ENCODE measurements at places on chromosomes 6 and 20.

GRCh38 chr6:33771146-33772081 lies 17.5 kb downstream of the LEMD2 start:
- peak; percentile 27 for DNase-seq

DNA sequence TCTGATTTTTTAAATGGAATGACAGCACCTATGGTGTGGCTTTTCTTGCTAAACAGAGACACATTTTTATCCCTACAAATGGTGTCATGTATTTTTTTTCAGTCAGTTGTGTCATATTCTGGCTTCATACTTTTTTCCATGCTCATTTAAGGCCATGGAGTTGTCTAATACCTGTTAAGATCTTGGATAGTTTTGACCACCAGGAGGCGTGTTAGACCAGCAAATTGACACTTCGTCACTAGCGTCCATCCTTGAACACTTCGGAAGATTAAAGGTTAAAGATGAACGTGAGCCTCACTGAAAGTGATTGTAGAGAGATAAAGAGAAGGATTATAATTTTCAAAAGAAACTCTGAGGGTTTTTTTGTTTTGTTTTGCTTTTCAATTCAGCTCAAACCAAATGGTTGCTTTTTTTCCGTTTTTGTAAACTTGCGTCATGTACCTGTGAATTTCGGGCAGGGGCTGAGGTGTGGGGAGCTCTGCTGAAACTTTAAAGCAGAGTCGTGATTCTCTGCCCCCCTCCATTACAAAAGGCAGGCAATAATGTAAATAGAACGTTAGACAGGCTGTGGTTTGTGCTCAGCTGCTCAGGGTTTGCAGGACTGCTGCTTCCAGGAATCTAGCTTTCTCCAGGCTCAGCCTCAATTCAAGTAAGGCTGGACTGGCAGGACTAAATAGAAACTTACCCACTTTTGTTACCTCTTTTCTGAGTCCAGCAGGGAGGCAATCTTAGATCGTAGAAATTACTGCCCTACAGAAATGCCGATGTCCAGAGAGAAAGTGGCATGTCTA lies 245.1 kb downstream of the FOXA2 start:
- peak; percentile 8 for DNase-seq

DNA sequence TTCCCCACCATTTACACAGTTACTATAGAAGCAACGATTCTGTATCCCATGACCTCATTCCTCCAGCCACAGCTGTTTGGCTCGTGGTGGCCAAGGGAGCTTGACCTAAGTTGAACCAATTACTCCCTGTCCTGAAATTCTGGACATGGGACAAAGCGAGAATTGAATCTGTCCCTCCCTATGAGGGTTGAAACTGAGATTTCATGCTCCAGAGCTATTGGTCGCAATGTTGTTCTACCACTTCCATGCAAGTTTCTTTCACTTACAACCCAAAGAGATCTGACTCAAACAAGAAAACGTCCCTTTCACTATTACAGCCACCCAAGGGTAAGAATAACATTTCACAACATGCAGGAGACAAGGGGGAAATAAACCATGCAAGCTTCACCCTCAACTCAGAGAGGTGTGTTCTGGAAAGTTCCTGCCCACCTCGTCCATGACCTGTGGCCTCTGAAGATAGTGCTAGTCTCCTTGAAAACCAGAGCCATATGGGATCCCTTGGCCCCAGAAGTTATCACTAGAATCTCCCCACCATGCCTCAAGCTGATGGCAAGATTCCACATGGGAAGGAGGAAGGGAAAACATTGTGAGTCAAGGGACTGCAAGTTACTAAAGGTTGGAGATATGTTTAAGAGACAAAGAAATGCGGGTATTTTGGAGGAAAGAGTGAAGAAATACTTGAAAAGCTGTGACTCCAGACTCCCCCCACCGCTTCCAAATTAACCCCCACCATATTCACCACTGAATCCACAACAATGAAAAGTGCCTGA lies 74.5 kb upstream of the SRSF6 start:
- no peak for DNase-seq

GRCh38 chr20:34883087-34883688 lies 6.8 kb downstream of the ACSS2 start:
- DNase-seq, result no peak

DNA sequence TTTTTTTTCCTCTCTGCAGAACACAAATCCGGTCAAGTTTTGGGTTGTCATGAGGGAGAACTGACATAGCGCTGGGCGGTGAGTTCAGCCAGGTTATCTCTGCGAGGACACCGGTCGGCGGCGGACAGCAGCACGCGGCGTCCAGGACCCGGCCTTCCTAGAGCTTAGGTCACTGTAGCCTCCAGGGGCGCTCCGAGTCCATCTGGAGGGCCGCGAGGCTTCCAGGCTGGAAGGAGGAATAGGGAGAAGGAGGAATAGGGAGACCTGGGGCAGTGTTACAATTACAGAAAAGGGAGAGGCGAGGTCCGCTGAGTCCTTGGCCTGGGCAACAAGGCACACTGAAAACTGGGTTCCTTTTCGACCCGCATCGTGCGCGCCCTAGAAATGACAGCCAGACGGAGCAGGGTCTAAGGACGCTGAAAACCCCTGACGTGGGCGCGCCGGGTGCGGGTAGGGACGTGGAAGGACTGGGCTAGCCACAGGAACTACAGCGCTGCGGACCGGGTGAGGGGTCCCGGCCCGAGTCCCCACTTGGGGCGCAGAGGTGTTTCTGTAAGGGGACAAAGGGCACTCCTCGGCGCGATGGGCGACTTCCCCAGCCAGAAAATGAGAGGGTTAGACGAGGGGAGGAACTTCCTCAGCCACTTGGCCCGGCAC lies 536 bp upstream of the FNDC1 start:
- DNase-seq, result no peak

DNA sequence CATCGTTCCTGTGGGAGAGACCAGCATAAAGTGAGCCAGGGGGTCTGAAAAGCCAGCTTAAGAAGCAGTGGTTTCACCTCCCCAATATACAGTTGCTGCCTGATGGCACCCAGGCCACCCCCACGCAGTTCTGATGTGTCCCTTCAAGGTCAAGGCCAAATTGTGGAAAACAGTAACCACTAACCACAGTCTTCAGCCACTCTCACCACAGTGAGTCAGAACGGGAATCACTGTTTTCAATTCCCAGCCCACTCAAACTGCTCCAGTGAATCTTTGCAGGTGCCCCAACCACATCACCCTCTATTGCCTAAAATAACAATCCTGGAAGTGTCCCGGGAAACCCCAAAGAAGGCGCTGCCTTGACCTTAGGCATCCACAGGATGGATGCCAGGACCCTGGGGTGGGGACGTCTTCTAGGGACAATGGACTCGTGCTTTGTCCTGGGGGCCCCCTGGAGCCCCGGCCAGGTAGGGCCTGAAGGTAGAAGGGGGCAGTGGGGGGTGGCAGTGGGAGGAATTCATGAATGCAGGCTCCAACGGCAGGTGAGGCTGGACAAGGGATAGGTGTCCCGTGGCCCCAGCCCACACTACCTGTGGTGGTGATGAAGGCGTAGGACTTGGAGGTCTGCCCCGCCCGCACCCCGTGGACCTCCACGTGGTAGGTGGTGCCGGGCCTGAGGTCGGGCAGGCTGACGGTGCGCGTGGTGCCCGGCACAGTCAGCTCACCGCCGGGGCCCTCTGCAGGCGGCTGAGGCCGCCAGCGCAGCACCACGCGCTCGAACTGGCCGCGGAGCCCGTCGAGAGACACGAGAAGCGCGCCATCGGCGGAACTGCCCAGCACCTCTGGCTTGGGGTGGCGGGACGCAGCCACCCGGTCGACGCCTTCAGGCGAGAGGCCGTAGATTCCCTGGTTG lies 22.2 kb downstream of the TNXB start:
- DNase-seq, result no peak

DNA sequence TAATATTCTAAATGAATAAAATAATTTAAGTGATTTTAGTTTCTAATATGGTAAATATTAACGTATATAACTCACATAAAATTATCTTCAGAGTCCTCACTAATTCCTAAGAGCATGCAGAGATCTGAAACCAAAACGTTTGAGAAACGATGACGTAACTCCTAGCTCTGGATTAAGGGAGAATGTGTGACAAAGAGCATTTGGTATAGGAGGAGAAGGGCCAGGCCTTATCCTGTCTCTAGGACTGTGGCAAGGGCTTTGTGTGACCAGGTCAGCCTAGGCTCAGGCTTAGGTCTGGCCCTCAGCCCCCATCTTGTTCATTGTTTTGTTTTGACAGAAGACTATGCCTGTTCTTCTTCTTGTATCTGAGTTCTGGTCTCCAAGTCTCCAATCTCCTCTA lies 19.2 kb upstream of the POLR1H start:
- DNase-seq, result no peak

GRCh38 chr6:43205849-43206248 lies 23.4 kb downstream of the DNPH1 start:
- DNase-seq, result no peak

DNA sequence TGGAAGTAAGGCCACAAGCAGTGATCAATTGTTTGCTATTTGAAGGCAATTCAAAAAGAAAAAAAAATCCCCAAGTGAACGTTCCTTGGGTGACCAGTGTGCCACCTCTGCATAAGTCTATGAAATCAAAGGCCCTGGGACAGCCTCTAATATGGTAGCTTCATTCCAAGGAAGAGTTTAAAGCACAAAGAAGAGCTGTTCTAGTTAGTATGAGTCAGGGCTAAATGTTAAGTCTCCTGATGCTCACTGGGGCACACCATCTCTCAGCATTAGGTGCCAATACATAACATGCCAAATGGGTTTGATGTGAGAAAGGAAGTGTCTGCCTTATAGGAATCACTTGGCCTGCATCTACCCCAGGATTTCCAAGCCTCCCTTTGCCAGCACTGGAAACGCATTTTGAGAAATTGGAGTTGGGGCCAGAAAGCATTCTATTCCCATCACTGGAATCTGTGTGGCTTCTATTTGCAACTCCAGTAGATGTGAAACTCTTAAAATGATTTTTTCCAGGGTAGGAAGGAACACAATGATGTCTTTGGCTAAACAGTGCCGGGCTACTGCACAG lies 13.0 kb downstream of the UNC5CL start:
- DNase-seq, result no peak

DNA sequence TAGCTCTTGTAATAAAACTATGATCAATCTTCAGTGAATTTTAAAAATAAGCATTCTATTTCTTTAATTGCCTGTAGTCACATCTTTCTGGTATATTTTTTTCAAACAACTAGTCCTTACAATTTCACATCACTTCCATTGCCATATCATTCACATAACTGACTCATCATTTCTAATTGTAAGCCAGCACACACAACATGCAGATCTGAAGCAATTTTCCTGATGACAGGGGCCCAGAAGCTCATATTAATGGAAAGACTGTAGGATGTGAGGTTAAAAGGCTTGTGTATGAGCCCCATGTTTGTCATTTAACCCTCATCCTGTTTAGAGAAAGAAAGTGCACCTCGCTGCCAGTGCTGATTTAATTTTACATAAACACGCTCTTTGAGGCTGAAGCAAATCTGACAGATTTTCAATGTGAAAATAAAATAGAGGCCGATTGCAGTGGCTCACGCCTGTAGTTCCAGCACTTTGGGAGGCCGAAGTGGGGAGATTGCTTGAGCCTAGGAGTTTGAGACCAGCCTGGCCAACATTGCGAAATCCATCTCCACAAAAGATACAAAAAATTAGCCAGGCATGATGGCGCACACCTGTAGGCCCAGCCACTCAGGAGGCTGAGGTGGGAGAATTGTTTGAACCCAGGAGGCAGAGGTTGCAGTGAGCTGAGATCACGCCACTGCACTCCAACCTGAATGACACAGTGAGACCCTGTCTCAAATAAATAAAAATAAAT lies 40.1 kb upstream of the LTV1 start:
- DNase-seq, result no peak

DNA sequence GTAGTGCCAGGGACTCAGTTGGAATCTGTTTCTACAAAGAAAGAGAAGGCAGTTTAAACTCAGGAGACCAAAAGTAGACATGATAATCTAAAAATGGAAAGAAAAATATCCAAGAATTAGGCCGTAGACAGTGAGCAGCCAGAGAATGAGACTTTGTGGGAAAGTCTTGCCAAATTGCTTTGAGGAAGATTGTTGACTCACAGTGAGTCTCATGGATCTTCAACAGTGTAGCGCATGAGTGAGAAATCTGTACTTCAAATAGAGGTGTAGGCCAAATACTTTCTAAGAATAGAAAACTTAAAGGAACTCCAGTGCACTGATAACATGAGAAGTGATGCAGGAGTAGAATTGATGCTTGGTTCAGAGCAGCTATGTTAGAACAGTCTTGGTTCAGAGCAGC lies 284.5 kb downstream of the HTR1B start:
- no peak for DNase-seq

DNA sequence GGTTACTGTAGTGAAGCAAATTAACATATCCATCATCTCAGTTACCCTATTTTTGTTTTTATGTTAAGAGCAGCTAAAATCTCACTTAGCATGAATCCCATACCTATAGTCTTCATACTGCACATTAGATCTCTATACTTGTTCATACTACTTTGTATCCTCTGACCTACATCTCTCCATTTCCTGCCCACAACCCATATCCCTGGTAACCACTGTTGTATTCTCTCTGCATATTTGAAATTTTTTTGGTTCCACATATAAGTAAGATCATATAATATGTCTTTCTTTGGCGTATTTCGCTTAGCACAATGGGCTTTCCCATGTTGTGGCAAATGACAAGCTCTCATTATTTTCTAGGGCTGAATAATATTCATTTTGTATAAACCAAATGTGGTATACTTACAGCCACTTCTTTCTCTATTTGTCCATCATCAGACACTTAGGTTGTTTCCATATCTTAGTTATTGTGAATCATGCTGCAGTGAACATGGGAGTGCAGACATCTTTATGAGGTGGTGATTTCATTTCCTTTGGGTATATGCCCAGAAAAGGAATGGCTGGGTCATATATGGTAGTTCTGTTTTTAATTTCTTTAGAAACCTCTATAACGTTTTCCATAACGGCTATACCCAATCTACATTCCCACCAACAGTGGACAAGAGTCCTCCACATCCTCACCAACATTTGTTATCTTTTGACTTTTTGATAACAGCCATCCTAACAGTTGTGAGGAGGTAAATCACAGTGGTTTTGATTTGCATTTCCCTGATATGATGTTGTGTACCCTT lies 39.8 kb downstream of the BACH2 start:
- peak; percentile 26 for DNase-seq

DNA sequence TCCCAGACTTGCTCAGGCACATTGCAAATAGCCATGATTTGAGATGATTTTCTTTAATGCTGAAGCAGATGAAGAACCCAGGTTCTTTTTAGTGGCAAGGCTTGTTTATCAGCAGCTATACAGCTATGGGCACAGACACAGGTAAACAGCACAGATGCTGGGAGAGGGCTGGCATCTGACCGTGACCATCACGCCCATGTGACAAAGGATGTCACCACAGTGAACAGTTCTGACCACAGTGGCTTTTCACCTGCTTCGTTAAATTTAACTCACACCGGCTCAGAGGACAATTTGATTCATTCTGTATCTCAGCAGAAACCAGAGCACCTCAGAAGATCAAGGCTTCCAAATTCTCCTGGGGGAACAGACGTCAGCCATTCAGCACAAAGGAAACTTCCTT lies 142.6 kb downstream of the CDH26 start:
- no peak for DNase-seq

DNA sequence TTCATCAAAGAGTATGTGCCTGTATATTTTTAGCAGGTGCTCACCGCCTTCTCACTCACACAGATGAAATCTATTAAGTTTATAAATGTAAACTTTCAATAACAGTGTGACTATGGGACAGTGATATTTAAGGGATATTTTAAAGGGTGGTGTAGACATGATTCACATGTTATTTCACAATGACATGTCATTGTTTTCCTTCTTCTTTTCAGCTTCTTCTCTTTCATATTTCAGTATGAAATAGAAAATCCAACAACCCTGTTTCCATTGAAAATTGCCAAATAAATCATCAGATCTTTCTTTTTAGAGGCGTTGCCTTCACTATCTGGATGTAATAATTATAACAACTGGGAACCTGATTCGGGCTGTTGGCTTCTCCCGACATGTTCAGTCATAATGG lies 54.8 kb downstream of the PFDN4 start:
- DNase-seq, result no peak

Measured in CD4-positive, alpha-beta T cell treated with Interleukin-4 for 4 hours (primary cell).